ENCODE measurements at places on chromosomes 5 and 9.

- DNase-seq = no peak
Measured at GRCh38 chr5:14491015-14491915, 90.3 kb upstream of the OTULINL start.

- DNase-seq = no peak
Measured at GRCh38 chr9:88923653-88924288, 67.5 kb upstream of the S1PR3 start.

- peak; percentile 26 for DNase-seq
Measured at GRCh38 chr9:107929443-107929842, 439.9 kb upstream of the KLF4 start.

- no peak for DNase-seq
Measured at GRCh38 chr9:133750982-133751649, 13.0 kb upstream of the SARDH start.

GRCh38 chr5:6585168-6585567 lies 47.7 kb downstream of the NSUN2 start:
- no peak for DNase-seq

DNA sequence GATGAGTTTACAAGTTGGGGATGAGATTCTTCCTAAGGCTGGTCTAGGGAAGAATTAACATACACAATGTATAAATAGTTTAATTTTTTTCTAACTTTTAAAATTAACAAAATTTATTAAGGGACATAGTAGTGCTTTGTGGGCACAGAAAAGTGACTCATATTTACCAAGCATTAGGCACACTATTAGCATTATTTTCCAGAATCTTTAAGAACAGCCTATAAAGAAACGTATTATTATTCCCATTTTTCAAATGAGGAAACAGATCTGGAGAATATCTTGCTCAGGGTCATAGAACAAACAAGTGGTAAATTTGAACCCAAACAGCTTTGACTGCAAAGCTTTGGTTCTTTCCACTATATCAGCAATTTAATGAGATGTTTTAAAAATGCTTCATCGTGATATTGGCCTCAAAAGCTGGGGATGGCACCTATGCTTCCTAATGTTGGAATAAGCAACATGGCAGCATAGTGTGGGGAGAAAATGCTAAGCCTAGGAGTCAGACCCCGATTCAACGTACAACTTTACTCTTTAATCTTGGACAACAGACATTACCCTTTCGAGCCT lies 55.9 kb downstream of the ABCA1 start:
- no peak for DNase-seq

- no peak for DNase-seq
Measured at GRCh38 chr5:110735556-110735955, 3.3 kb upstream of the SLC25A46 start.

- no peak for DNase-seq
Measured at GRCh38 chr5:73858054-73858453, 232.1 kb downstream of the ARHGEF28 start.

- peak; percentile 89 for DNase-seq
Measured at GRCh38 chr9:130689937-130690700, 3.5 kb upstream of the EXOSC2 start.

- DNase-seq = no peak
Measured at GRCh38 chr9:126490214-126490631, 123.5 kb upstream of the LMX1B start.

- no peak for DNase-seq
Measured at GRCh38 chr5:68274847-68275651, 59.5 kb downstream of the PIK3R1 start.

- DNase-seq = peak; percentile 56
Measured at GRCh38 chr5:115098041-115098702, 71.5 kb downstream of the TRIM36 start.

DNA sequence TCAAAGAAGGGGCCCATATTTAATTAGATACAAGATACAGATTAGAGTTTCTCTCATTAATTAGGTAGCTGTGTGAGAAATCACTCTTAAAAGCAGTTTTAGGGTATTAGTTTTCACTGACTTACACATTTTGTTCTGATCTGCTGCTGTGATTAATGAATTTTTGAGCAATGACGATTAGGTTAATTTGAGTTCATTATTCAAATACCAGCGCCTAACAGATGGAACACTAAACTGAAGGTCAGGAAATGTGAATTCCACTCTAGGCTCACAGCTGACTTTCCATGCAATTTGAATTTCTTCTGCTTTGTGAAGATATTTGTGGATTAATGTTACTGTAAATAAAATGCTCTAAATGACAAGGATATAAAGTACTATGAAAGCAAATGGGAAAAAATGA lies 380.6 kb downstream of the ADGRV1 start:
- peak; percentile 42 for DNase-seq

GRCh38 chr5:1744393-1745122 lies 55.1 kb downstream of the MRPL36 start:
- DNase-seq = no peak

GRCh38 chr5:159310511-159310910 lies 19.8 kb downstream of the IL12B start:
- peak; percentile 57 for DNase-seq

- no peak for DNase-seq
Measured at GRCh38 chr9:99556998-99557397, 264.7 kb upstream of the NR4A3 start.

DNA sequence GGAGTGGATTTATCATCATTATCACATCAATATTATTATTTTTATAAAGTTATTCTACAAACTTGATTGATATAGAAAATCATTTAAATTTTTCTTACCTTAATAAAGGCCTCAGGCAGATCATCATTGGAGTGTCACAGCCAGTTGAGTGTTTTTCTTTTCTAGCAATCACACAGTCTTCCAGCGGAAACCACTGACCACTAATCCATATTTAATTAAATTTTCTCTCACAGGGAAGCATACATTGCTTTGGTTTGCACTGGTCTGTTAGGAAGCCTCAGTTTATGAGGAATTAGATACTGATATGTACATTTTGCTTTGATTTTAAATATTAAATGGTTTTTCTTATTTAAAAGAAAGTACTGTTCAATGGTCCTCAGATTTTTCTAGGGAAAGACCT lies 6.7 kb downstream of the SPZ1 start:
- no peak for DNase-seq

- peak; percentile 52 for DNase-seq
Measured at GRCh38 chr5:99129768-99130501, 201.1 kb upstream of the CHD1 start.

- peak; percentile 53 for DNase-seq
Measured at GRCh38 chr9:4661165-4661564, 929 bp upstream of the PLPP6 start.

- DNase-seq = no peak
Measured at GRCh38 chr9:99150451-99151171, 45.7 kb downstream of the TGFBR1 start.

GRCh38 chr9:35828716-35829083 lies at the start of gene FAM221B:
TSS of gene FAM221B (minus strand) at chr9:35828732. CDS start at chr9:35826161, 2,571 bp downstream.
- DNase-seq = peak; percentile 3

Data from kidney tubule cell (primary cell).